Stimulated activated CD8-positive, alpha-beta memory T cell treated with anti-CD3 and anti-CD28 coated beads, Interleukin-2, amount 100 ng/mL, for 1 hour (primary cell): ENCODE measurements at places on chromosomes 6 and 20.

DNA sequence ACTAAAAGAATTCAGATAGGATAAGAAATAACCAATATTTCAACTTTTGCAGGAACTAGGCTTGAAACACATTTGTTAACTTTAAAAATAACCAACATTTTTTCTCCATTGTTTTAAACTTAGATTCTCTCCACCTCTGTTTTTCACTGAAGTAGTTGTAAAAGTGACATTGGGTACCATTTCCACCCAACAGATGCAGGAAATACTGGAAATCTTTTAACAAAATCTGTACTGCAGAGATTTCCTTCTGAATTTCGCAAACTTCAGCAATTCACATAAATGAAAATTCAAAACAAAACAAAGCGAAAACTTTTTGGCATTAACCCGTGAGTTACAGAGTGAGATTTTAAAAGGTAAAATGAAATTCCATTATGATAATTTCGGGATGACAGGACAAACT is 731.7 kb downstream of the RFPL4B start:
- no peak for DNase-seq

DNA sequence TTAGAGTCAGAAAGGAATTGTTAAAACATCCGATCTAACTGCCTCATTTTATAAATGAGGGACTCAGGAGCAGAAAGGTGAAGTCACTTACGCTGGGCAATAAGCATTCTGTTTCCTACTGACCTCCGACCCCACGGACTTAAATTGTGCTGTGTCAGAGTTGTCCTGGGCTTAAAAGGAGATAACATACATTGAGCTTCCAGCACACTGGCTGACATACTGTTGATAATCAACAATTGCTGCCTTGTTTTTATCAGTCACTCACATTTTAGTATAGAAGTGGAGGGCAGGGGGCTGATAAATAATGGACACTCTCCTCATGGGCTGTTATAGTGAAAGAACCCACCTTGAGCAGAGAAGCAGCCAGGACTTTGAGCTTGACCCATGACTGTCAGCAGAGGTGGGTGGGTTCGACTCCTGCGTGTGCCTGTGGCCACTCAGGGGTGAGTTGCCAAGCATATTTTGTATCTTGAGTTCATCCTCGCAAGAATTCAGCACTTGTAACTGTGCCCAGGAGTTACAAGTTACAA is 166.5 kb upstream of the JARID2 start:
- no peak for DNase-seq

GRCh38 chr6:97427648-97428047 is 144.6 kb upstream of the MMS22L start:
- DNase-seq = no peak

DNA sequence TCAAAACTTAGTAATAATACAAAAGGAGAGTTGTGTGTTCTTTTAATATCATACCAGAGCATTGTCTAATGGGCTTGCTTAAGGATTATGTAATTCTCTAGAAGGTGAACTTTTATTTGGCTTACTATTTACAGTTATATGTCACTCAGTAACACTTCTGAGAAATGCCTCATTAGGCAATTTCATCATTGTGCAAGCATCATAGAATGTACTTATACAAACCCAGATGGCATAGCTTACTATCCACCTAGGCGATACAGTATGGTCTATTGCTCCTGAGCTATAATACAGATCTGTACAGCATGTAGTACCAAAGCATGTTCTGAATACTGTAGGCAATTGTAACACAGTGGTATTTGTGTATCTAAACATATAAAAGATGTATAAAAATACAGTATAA is 340.1 kb downstream of the PHF3 start:
- DNase-seq = no peak

- DNase-seq = no peak
These were observed 23.0 kb downstream of the PYGB start for GRCh38 chr20:25270829-25271251.

- no peak for DNase-seq
These were observed 5.1 kb downstream of the SOX12 start for GRCh38 chr20:330233-331149.

DNA sequence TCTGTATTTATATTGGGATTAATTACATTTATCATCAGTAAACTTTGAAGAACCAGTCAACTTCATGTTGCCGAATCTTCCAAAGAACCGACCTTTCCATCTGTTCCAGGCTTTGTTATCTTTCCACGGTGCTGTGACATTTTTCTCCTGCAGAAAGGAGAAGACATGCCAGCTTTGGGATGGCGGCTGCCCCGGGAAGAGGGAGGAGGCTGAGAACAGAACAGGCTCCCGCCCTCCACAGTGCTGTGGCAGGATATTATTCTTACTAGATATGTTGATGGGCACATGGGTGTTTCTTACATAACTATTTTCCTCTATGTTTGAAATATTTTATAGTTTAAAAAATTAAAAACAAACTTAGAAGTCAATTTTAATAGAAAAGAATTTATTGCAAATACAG is 44.9 kb downstream of the GINS1 start:
- DNase-seq = no peak

GRCh38 chr6:53556986-53557715 is 12.2 kb upstream of the GCLC start:
- no peak for DNase-seq

DNA sequence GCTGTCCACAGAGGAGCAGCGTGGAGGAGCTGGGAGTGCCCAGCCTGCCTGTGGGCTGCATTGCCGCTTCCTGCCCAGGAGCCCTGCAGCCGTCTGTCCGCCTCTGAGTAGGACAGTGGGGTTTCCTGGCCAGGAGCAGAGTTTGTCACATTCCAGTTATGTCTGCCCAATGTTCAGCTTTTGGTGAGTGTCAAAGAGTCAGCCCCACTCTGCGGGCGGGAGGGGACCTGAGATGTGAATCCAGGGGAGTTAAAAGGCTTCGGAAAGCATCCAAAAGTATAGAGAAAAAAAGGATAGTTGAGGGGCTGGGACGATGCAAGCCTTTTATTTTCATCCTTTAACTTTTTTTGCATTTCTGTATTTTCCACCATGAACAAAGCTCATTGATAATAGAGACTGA is 7.2 kb upstream of the GATA5 start:
- DNase-seq = no peak

- DNase-seq = no peak
These were observed 55.3 kb upstream of the ADTRP start for GRCh38 chr6:11833626-11834592.

DNA sequence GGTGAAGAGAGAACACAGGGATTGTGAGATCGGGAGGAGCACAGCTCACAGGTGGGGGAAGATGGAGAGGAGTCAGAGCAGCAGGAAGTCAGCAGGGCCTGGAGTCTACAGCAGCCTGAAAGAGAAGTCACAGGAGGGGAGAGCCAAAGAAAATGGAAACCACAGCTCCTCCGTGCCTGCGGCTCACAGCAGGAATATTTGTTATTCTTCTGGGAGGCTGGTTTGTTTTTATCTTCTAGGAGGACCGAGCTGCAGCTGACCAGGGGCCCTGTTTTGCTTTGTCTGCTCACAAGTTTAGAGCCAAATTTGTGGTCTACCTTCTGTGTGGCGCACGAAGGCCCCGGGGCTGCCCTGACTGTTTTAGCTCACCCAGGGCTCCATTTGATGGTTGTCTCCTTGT is 81.8 kb downstream of the CLIC5 start:
- no peak for DNase-seq

DNA sequence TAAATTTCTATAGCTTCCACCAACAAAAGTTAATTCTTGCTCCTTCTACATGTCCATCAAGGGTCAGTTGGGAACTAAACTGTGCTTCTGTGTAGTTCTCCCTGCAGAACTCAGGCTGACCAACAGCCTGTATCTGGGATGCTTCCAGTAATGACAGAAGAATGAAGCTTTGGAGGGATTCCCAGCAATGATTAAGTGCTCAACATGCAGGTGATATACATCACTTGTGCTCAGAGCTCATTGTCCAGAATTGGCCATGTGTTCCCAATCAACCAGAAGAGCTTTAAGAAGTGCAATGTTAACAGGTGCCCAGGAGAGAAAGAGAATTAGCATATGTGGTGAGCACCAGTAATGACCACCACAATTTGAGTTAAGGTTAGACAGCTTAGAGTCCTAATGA is 37.4 kb upstream of the SNRPB2 start:
- no peak for DNase-seq

DNA sequence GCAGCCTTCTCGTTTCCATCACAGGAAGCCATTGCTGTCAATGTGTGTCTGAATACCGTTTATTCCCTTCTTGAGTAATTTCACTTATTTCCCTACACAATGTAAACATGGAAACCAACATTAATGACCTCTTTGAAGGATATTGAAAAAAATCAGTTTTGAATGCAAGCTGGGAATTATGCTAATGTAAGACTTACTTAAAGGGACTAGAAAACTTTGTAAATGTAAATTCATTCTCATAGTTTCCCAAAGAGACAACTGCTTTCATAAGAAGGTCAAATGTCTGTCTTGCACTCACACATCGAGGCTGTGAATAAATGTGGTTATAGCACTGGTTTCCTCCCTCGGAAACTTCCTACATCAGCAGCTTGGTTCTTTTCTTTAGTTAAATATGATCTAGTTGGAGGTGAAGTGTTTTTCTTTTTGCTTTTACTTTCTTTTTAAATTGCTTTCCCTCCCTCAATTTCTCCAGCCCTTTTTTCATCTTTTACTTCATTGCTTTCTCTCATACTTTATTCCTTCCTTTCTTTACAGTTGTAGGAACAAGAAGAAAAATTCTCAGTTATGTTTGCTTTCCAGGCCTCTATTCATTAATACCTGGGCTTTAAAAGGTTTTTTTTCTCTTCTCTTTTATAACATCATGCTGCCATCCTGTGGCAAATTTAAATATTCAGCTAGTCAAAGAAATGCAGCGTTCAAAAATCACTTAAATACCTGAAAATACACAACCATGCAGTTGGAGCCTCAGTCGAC is 108.3 kb downstream of the TNFAIP3 start:
- DNase-seq = no peak

DNA sequence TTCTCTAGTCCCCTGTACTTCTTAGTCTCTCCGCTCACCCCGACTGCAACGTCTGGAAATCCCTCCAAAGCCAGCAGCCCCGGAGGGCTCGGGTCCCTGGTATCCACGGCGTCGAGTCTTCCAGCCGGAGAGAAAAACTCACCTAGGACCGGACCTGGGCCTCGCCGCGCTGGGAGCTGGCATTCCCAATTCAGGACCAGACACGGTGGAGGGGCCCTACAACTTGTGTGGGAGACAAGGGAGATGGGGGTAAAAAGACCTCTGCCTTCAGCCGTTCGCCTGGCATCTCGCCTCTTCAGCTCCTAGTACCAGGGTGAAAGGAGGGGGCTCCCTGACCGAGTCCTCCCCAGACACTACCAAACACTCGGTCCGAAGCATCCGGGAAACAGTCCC is 64.3 kb downstream of the GPX5 start:
- DNase-seq = no peak

- DNase-seq = peak; percentile 79
These were observed at the start of gene PREX1 for GRCh38 chr20:48827855-48828733. TSS of gene PREX1 (minus strand) at chr20:48827999. CDS start at chr20:48827860, 139 bp downstream.

DNA sequence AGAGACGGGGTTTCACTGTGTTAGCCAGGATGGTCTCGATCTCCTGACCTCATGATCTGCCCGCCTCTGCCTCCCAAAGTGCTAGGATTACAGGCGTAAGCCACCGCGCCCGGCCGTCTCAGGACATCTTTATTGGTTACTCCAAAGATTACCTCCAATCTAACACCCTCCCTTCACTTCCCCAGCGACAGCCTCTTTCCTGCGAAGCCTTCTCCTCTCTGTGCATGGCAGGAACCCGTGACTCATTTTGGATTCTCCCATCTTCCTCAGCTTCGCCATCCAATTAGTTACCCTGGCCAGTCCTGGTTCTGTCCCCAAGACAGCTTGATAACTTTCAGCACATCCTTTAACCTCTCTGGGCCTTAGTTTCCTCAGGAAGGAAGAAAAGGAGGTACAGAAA is 51.3 kb upstream of the TOX2 start:
- DNase-seq = no peak

GRCh38 chr6:166313255-166314070 is 5.3 kb upstream of the PRR18 start:
- no peak for DNase-seq

DNA sequence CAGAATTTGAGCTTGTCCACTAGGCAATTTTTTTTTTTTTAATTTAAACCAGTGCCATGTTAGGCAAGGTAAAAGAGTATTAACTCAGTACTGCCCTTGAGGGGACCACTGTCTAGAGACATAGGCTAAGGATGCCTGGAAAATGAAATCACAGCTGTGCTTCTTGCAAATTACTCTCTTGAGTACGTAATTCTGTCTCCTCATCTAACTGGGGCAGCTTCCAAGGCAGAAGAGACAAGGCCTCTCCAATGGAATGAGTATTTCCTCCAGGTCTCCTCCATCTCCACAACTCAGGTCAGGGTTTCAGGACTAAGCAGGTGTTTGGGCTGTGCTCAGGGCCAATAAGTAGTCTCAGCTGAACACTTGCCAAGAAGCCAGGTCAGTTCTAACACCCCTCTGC is 33.8 kb upstream of the MRPS10 start:
- DNase-seq = no peak

- DNase-seq = no peak
These were observed 42.9 kb upstream of the SPTLC3 start for GRCh38 chr20:12965870-12966251.

DNA sequence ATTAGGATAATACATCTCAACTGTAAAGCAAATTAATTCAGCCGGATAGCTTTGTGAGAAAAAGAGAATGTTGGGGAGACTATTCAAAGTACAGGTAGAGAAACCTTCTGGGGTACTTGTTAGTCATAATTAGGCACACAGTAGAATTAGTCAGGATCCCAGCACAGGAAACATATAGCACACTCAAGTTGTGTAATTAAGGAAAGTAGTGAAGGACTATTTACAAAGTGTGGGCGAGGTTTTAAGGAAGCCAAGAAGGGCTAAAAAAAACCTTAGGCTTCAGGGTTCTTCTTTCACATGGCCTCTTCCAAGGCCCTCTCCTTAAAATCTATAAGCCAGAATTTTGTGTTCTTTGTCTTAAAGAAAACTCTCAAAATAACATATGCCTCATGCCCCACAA is 126.7 kb downstream of the RTN4IP1 start:
- no peak for DNase-seq

DNA sequence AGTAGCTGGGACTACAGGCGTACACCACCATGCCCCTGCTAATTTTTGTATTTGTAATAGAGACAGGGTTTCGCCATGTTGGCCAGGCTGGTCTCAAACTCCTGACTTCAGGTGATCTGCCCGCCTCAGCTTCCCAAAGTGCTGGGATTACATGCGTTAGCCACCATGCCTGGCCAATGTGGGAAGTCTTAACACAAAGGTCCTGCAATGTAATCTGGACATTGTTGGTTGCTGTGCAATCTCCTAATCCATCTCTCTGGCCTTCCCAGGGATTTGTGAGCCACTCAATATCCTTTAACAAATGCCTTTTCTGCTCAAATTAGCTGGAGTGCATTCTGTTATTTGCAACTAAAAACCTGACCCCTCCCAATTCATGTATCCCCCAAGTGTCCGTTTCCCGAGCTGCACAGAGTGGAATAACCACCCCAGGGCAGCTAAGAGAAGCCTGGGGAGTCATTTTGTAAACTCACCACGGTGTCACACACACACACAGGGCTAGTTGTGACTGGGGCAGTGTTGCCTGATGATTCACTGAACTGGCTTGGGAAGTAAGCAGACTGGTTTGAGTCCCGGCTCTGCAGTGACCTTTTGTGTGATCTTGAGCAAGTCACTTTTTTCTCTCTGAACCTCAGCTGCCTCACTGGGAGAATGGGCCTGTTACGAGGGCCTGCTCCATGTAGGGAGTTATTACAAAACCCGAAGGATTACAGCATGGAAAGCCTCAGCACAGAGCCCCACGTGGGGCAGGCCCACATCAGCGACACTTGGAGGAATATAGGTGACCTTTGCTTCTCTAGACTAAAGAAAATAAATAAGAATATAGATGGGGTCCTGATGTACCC is 152.3 kb downstream of the ZMYND8 start:
- DNase-seq = no peak
